ENCODE measurements at places on chromosomes 2 and 18.

GRCh38 chr18:57668021-57668420 is 46.4 kb upstream of the NARS1 start:
- no peak for DNase-seq

- no peak for DNase-seq
These were observed 228.6 kb downstream of the SETBP1 start for GRCh38 chr18:44909191-44909719.

GRCh38 chr2:152472481-152472887 is 137.5 kb downstream of the FMNL2 start:
- DNase-seq = no peak

DNA sequence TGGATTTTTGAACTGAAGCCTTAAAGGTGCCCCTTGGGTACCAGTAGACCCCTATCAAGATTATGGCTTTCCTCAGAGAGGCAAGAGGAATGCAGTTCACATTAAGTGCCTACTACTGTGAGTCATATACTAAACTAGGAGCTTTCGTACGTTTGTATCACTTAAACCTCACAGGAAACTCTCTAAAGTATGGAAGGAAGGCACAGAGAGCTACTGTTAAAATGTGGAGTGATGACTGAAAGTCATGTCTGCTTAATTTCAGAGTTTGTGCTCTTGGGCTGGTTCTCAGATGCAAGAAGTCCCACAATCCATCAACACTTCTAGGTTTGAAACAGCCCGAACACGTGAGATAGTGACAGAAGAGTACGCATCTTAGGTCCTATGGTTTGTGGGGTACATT is 4.7 kb downstream of the PLCL1 start:
- no peak for DNase-seq

DNA sequence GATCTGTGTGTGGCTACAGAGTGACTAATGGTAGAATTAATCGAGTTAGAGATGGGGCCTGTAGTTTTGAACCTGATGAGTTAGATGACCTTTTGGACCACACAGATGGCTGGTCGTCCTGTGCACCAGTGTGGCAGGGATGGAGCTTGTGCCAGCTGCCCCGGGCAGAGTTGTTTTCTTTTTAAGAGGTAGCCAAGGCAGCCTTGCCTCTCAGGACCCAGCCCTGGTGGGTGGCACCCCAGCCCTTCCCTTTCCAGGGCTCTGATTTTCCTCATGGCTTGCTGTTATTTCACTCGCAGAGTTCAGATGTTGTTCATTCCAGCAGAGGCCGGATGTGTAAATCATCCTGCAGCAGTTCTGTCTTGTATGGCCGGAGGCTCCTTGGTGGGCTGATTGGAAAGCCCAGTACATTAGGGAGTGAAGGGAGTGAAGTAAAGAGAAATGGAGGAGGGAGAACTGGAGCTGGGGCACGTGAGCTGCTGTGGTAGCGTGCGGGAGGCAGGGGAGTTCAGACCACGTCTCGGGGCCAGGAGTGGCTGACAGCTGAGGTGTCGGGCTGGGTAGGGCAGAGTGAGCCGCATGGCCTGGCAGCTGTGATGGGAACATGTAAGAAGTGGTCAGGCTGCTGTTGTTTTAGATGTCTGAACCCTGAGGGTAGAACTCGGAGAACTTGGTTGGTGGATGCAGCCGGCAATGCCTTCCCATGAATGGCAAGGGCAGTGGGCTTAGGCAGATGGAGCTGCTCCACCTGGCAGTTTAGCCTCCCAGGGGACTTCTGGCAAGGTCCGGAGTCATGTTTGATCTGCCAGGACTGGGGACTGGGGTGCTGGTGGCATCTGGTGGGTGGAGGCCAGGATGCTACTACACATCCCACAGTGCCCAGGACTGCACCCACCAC is 28.8 kb downstream of the ASAP2 start:
- no peak for DNase-seq

GRCh38 chr18:77634494-77634893 is 384.8 kb downstream of the GALR1 start:
- no peak for DNase-seq

All from ecto neural progenitor cell (in vitro differentiated cells).